ENCODE measurements at places on chromosomes 13 and 19.
A peak's percentile ranks its signal among the peaks of the same experiment; 100 is the strongest.

DNA sequence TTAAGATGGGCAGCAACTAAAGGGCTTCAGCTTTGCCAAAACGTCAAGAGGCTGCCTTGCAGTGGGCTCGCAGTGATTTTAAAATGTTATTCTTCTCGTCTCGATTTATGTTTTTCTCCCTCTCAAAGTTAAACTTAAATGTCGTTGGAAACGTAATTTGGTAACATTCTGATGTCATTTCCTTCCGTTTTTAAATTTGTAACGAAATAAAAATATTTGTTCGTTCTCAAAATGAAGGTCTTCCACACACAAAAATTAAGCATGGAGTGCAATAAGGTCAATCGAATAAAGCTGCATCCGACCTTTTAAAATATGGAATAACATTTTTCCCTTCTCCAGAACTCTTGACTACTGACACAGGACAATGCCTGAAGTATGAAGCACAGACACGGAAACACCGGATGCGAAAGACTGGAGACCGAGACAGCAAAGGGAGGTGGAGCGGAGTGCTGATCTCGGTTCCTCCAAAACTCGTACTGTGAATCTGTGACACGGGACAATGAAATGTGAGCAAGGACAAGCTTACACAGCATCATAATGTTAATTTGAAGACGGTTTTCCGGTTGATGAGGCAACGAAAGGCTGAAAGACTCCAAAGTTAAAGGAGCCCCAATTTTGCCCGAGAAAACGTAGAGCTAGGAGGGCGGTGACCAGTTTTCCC is 850 bp downstream of the MTMR6 start:
- peak; percentile 35 for DNase-seq

GRCh38 chr19:29636553-29637360 is 28.5 kb upstream of the PLEKHF1 start:
- no peak for DNase-seq

GRCh38 chr19:2327773-2328400 is 499 bp downstream of the LSM7 start:
- peak; percentile 65 for DNase-seq

- DNase-seq, result peak; percentile 74
Measured at GRCh38 chr19:2049741-2050348, 1.2 kb downstream of the MKNK2 start.

- no peak for DNase-seq
Measured at GRCh38 chr13:109667056-109667455, 119.3 kb downstream of the IRS2 start.

DNA sequence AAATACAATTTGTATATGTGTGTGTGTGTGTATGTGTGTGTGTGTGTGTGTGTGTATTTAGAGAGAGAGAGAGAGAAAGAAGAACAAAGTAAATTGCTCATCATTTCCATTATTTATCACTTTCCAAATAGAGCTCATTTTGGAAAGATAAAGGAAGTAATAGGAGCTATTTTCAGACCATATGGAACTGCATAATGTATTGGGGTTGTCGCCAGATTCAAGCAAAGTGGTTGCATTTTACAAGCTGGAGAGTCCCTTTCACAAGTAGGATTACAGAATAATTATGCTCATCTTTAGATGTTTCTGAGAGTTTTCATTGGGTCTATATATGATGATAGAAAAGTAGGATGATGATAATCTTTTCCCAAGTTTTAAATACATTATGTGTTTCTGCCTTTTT is 842.7 kb upstream of the SLC10A2 start:
- DNase-seq, result no peak

GRCh38 chr13:110705826-110706569 is at the start of gene CARS2:
TSS of gene CARS2 (minus strand) at chr13:110706116. CDS start at chr13:110706093, 23 bp downstream.
- peak; percentile 96 for DNase-seq

GRCh38 chr19:29560313-29561075 is 34.7 kb downstream of the VSTM2B start:
- no peak for DNase-seq

DNA sequence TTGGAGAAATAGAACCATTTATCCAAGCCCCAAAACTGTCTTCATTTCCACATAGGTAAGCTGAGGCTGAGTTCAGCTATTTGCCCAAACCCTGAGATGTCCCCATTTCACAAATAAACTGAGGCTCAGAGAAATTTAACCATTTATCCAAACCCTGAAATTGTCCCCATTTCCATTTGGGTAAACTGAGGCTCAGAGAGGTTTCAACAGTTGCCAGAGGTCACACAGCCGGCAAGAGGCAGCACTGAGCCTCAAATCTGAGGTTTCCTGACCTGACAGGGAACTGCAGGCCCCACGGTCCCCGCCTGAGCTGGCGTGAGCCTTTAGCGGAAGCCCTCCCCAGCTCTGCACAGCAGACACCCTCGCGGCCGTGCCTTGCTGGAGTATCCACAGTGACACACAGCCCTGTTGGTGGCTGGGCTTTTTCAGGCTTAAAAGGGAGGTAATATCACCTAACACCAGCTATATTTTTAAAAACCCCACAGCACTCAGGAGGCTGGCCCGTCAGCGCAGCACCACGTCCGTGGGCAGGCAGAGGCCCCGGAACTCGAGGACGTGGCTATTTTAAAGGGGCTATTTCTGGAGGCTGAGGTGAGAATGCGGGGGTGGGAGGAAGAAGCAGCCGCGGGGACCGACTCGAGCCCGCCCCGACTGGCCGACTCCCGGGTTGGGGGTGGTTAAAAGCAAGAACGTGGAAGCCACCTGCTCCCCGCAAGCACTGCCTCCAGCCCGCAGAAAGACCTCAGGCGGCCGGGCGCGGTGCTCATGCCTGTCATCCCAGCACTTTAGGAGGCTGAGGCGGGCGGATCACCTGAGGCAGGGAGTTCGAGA is 18.5 kb downstream of the PTPRS start:
- no peak for DNase-seq

Data from fibroblast of gingiva (primary cell).